Ecto neural progenitor cell (in vitro differentiated cells): ENCODE measurements at places on chromosomes 1 and 21.

DNA sequence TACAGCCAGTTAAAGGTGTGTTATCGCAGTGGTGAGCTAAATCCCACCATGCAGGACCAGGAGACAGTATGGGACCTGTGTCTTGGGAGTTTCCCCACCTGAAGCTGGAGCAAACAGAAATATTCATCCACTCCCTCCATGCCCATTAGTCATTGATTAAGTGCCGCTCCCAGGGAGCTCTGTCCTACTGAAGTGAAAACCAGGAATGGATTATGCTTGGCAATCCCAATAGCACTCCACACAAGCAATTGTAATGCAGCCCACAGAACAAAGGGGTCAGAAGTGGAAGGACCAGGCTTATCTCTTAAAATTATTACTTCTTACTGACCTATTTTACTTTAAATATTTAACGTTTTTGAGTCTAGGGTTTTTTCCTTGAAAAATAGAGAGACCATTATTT lies 1005.4 kb downstream of the ADGRL2 start:
- DNase-seq = no peak

GRCh38 chr1:66984491-66984890 lies 59.7 kb downstream of the MIER1 start:
- DNase-seq = no peak

- no peak for DNase-seq
Measured at GRCh38 chr21:26641062-26641461, 68.0 kb upstream of the CYYR1 start.

GRCh38 chr1:176144526-176144925 lies 62.6 kb downstream of the COP1 start:
- no peak for DNase-seq

DNA sequence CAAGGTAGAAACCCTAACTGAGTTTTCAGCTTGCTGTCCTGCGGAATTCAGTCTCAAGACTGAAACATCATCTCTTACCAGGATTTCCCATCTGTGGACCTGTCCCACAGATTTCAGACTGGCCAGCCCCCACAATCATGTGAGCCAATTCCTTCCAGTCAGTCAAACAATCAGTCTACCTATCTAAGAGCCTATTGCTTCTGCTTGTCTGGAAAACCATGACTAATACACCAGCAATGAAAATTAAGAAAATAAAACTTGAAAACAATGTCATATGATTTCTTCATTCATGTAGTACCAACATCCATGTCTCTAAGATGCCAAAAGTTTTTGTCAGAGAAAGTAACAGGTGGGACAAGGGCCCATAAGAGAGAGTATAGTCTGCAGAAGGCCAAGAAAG lies 57.6 kb upstream of the CRB1 start:
- DNase-seq = no peak

- DNase-seq = no peak
Measured at GRCh38 chr1:164999146-164999545, 357.4 kb downstream of the LMX1A start.

DNA sequence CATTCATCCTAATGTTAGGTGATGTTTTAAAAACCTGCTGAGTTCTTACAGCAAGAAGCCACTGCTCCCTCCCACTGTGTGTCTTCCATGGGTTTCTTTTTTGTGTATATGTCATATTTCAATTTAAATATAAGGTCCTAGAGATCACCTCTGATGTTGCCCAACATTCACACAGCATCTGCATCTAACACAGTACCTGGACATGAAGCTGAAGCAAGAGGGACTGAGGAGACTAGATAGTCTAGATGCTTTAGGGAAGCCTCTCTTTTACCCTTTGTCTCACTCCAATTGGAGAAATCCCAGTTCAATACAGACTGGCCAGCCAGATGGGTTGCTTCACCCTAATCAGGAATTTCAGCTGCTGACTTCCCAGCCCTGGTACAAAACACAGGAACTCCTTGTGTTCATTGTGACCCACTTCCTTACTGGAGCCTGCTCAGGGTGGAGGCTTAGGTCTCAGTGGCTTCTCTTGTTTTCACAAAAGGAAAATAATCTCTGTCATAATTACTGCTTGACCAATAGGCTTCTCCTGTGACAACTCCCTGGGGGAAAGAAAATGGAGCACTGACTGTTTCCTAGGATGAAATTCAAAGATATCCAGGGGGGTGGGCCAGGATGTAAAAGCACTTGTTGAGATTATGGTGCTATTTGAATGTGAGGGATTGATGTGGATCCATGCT lies 17.3 kb downstream of the BTG2 start:
- no peak for DNase-seq

GRCh38 chr1:180231936-180232335 lies 1.9 kb downstream of the LHX4 start:
- DNase-seq = no peak
